Heart left ventricle (tissue), 16 donors: ENCODE measurements at places on chromosomes 1 and 21.

DNA sequence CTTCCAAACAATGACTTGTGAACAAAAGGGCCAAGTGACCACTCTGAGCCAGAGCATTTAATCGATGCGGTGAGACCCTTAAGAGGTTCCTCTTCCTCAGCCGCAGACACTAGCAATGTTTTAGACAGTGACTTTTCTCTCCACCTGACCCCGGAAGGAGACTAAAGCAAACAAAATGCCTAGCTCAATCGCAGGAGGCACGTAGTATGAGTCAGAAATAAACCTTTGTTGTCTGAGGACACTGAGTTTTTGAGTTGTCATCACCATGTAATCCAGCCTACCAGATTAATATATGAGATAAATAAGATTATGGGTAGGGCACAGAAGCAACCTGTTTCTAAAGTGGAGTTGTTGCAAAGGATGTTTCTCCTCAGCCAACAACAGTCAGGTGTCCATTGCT is 326.2 kb upstream of the DUSP10 start:
- H3K36me3 ChIP-seq, result no peaks in the 10 kb centered on the region
- no peak for DNase-seq
- H3K27me3 ChIP-seq, result no peaks in the 10 kb centered on the region
- H3K4me1 ChIP-seq, result peaks cover 10% of the 10 kb centered on the region
- H3K27ac ChIP-seq, result no peak overlapping the region

- no peak overlapping the region for H3K27ac ChIP-seq
- peaks cover 6% of the 10 kb centered on the region for H3K4me1 ChIP-seq
- no peak for DNase-seq
- no peaks in the 10 kb centered on the region for H3K36me3 ChIP-seq
- no peaks in the 10 kb centered on the region for H3K27me3 ChIP-seq
- no peak overlapping the region for H3K4me3 ChIP-seq
These were observed 129.0 kb upstream of the TMPRSS2 start for GRCh38 chr21:41636636-41637630.

GRCh38 chr1:41313661-41314131 is 47.5 kb upstream of the FOXO6 start:
- H3K27ac ChIP-seq, result peak overlapping the region; percentile 13
- no peaks in the 10 kb centered on the region for H3K36me3 ChIP-seq
- no peaks in the 10 kb centered on the region for H3K4me1 ChIP-seq
- no peak overlapping the region for H3K4me3 ChIP-seq
- H3K27me3 ChIP-seq, result no peaks in the 10 kb centered on the region

- peaks cover 47% of the 10 kb centered on the region for H3K4me1 ChIP-seq
- peak overlapping the region; percentile 96 for H3K4me3 ChIP-seq
- H3K27me3 ChIP-seq, result no peaks in the 10 kb centered on the region
- no peaks in the 10 kb centered on the region for H3K36me3 ChIP-seq
These were observed 782 bp downstream of the CSDE1 start for GRCh38 chr1:114756949-114757454.

GRCh38 chr1:189970331-189971230 is 507.1 kb downstream of the BRINP3 start:
- no peak overlapping the region for H3K4me3 ChIP-seq
- no peak overlapping the region for H3K27ac ChIP-seq
- no peaks in the 10 kb centered on the region for H3K36me3 ChIP-seq

GRCh38 chr1:42209526-42210251 is 45.1 kb upstream of the GUCA2A start:
- no peak overlapping the region for H3K4me3 ChIP-seq
- H3K4me1 ChIP-seq, result peaks cover 16% of the 10 kb centered on the region
- no peaks in the 10 kb centered on the region for H3K36me3 ChIP-seq
- no peak overlapping the region for H3K27ac ChIP-seq
- no peaks in the 10 kb centered on the region for H3K27me3 ChIP-seq
- DNase-seq, result no peak

DNA sequence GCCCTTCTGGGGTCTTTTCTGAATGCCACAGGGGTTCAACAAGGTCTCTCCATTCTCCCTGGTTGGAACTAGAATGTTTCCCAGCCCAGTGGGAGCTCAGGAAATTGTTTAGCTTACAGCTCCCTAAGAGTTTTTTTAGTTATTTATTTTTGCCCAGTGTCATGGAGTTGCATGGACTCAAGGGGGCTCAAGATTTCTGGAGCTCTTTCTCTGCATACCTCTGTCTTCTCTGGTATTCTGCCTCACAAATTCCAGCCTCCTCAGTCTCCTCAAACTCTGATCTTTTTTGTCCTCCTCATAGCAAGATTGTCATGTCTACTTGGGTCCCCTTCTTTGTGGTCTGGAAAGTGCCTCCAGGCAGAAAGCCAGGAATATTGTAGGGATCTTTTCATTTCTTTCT is 15.9 kb upstream of the PPP2R5A start:
- no peaks in the 10 kb centered on the region for H3K36me3 ChIP-seq
- no peaks in the 10 kb centered on the region for H3K4me1 ChIP-seq
- no peak for DNase-seq

DNA sequence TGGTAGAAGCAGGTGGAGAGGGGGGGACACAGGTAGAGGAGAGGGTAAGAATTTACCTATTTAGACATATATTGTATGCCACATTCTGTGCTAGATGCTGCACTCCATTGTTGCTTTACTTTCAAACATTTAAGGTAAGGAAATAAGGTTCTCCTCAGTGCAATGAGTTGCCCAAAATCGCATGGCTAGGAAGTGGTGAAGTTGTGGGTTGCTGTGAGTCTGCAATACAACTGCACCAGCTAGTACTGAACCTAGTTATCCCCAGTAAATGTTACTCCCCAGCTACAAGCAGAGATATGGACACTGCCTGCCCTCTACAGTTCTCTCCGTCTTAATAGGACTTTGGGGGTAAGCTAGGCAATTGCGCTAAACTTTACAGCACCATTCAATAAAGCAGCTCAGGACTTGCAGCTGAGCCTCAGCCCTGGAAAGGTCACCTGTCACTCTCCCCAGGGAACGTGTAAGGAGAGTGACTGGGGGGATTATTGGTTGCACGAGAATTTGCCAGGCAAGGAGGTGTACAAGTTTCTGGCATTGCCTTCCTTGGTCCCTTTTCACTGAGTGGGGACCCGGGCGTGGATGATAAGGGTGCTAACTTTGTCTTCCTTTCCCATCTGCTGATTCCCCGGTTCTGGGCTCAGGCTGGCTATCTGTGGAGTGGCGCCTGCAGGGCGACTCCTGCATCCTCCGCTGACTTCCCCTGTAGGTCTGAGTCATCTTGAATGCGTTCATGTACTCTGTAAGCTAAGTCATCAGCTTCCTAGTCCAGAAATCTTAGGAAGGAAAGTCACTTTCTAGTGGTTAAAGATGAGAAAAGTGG is 71.3 kb upstream of the CNTN2 start:
- H3K27ac ChIP-seq, result no peak overlapping the region
- peaks cover 40% of the 10 kb centered on the region for H3K36me3 ChIP-seq
- DNase-seq, result no peak
- no peaks in the 10 kb centered on the region for H3K27me3 ChIP-seq

- peaks cover 96% of the 10 kb centered on the region for H3K27me3 ChIP-seq
- DNase-seq, result no peak
- H3K27ac ChIP-seq, result no peak overlapping the region
- H3K4me1 ChIP-seq, result peaks cover 6% of the 10 kb centered on the region
- no peak overlapping the region for H3K4me3 ChIP-seq
These were observed 11.6 kb upstream of the BARHL2 start for GRCh38 chr1:90728502-90729287.

DNA sequence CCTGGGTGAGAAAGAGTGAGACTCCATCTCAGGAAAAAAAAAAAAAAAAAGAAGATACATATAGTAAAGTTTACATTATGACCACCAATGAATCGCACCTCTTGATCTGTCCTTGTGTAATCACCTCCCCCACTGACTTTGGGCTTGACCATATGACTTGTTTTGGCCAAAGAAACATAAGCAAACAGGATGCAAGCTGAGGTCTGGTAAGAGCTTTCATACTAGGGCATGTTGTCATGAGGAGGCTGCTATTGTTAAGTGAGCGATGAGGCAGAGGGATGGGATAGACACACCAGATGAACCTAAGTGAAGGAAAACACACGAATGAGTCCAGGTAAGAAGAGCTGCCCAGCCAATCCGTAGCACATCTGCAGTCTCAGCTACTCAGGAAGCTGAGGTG is 10.7 kb downstream of the ENAH start:
- peaks cover 5% of the 10 kb centered on the region for H3K4me1 ChIP-seq
- peaks cover 10% of the 10 kb centered on the region for H3K36me3 ChIP-seq
- no peak overlapping the region for H3K4me3 ChIP-seq
- H3K27ac ChIP-seq, result no peak overlapping the region

- H3K27ac ChIP-seq, result no peak overlapping the region
- no peaks in the 10 kb centered on the region for H3K4me1 ChIP-seq
- H3K4me3 ChIP-seq, result no peak overlapping the region
- no peaks in the 10 kb centered on the region for H3K27me3 ChIP-seq
- no peak for DNase-seq
- H3K36me3 ChIP-seq, result no peaks in the 10 kb centered on the region
These were observed 63.7 kb downstream of the AJAP1 start for GRCh38 chr1:4718071-4718470.

- no peaks in the 10 kb centered on the region for H3K4me1 ChIP-seq
- peak; percentile 57 for DNase-seq
- H3K4me3 ChIP-seq, result no peak overlapping the region
- no peaks in the 10 kb centered on the region for H3K36me3 ChIP-seq
- H3K27ac ChIP-seq, result no peak overlapping the region
These were observed 38.6 kb upstream of the ABCD3 start for GRCh38 chr1:94379615-94380014.

GRCh38 chr1:160675641-160676410 is 29.0 kb upstream of the SLAMF1 start:
- H3K4me3 ChIP-seq, result no peak overlapping the region
- no peaks in the 10 kb centered on the region for H3K36me3 ChIP-seq
- no peaks in the 10 kb centered on the region for H3K4me1 ChIP-seq
- peak; percentile 75 for DNase-seq
- no peak overlapping the region for H3K27ac ChIP-seq
- H3K27me3 ChIP-seq, result no peaks in the 10 kb centered on the region

GRCh38 chr21:16280686-16281091 is 550.9 kb downstream of the USP25 start:
- H3K27ac ChIP-seq, result peak overlapping the region; percentile 27
- H3K4me3 ChIP-seq, result peak overlapping the region; percentile 39
- H3K4me1 ChIP-seq, result peaks cover 8% of the 10 kb centered on the region
- H3K36me3 ChIP-seq, result no peaks in the 10 kb centered on the region
- H3K27me3 ChIP-seq, result no peaks in the 10 kb centered on the region

DNA sequence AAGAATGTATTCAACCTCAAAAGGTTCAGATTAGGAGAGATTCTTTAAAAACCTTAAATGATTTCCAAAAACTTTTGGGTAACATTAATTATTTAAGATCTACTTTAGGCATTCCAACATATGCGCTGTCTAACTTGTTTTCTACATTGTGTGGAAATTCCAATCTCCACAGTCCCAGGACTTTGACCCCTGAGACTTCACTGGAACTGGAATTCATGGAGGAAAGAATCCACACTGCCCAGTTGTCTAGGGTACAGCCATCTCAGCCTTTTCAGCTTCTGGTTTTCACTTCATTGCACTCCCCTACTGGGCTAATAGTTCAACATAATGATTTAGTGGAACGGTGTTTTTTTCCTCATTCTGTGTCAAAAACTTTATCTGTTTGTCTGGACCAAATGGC is 161.5 kb downstream of the IER5 start:
- H3K4me3 ChIP-seq, result no peak overlapping the region
- DNase-seq, result no peak
- no peaks in the 10 kb centered on the region for H3K27me3 ChIP-seq
- no peaks in the 10 kb centered on the region for H3K36me3 ChIP-seq
- no peaks in the 10 kb centered on the region for H3K4me1 ChIP-seq

DNA sequence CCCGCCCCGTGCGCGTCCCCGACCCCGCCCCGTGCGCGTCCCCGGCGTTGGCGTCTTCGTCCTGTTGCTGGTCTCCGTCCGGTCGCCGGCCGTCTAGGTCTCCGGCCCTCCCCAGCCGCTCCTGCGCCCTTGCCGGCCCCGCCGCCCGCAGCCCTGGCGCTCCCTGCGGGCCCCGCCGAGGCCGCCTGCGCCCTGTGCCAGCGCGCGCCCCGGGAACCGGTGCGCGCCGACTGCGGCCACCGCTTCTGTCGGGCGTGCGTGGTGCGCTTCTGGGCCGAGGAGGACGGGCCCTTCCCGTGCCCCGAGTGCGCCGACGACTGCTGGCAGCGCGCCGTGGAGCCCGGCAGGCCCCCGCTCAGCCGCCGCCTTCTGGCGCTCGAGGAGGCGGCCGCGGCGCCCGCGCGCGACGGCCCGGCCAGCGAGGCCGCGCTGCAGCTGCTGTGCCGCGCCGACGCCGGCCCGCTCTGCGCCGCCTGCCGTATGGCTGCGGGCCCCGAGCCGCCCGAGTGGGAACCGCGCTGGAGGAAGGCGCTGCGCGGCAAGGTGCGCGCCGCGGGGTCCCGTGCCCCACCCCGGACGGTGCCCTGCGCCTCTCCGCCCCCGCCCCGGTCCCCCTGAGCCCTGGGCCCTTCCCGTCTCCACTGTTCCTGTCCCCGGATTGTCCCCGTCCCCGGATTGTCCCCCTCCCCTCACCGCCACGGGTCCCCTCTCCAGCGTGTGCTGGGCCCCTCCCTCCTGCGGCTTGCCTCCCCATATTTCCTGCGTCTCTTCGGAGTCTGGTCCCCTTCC is at the start of gene RNF187:
TSS of gene RNF187 (plus strand) at position 47 of the 789 bp plus-strand sequence.
- peak within 1 kb of the TSS; percentile 78 for H3K4me3 ChIP-seq
- H3K27ac ChIP-seq, result peak within 1 kb of the TSS; percentile 100
- no peaks in the 10 kb centered on the region for H3K27me3 ChIP-seq
- DNase-seq, result peak; percentile 92
- peaks cover 42% of the 10 kb centered on the region for H3K4me1 ChIP-seq

GRCh38 chr1:162689745-162690671 is 57.7 kb downstream of the DDR2 start:
- peak overlapping the region; percentile 21 for H3K27ac ChIP-seq
- no peaks in the 10 kb centered on the region for H3K36me3 ChIP-seq
- no peaks in the 10 kb centered on the region for H3K27me3 ChIP-seq
- peaks cover 3% of the 10 kb centered on the region for H3K4me1 ChIP-seq
- DNase-seq, result no peak

- no peak for DNase-seq
- H3K36me3 ChIP-seq, result peaks cover 4% of the 10 kb centered on the region
- H3K27ac ChIP-seq, result peak overlapping the region; percentile 73
- no peak overlapping the region for H3K4me3 ChIP-seq
These were observed 20.5 kb downstream of the SSBP3 start for GRCh38 chr1:54385727-54386022.

GRCh38 chr1:225021037-225021436 is 91.6 kb downstream of the DNAH14 start:
- no peaks in the 10 kb centered on the region for H3K36me3 ChIP-seq
- no peak overlapping the region for H3K27ac ChIP-seq
- no peaks in the 10 kb centered on the region for H3K4me1 ChIP-seq
- no peaks in the 10 kb centered on the region for H3K27me3 ChIP-seq
- H3K4me3 ChIP-seq, result no peak overlapping the region

- H3K4me1 ChIP-seq, result no peaks in the 10 kb centered on the region
- H3K27ac ChIP-seq, result peak overlapping the region; percentile 59
- no peaks in the 10 kb centered on the region for H3K27me3 ChIP-seq
- DNase-seq, result no peak
- H3K36me3 ChIP-seq, result no peaks in the 10 kb centered on the region
- no peak overlapping the region for H3K4me3 ChIP-seq
These were observed 102.0 kb downstream of the FMN2 start for GRCh38 chr1:240193679-240194078.
